ENCODE measurements at places on chromosomes 4 and X. TPM values are rescaled to one million over a fixed set of nuclear protein-coding genes. Genes with fewer than 3 reads are reported as not detected.

The ASMT gene
- total RNA-seq = not detected

The SRPX gene
- total RNA-seq = 59.0 TPM

The VCX3B gene
- total RNA-seq = not detected

The UGT2B15 gene
- not detected for total RNA-seq

The IGFBP7 gene
- 322 TPM for total RNA-seq

The SERTM2 gene
- total RNA-seq = 0.09 TPM

The NSG1 gene
- total RNA-seq = 0.50 TPM

The MSX1 gene
- 2.1 TPM for total RNA-seq

DNA sequence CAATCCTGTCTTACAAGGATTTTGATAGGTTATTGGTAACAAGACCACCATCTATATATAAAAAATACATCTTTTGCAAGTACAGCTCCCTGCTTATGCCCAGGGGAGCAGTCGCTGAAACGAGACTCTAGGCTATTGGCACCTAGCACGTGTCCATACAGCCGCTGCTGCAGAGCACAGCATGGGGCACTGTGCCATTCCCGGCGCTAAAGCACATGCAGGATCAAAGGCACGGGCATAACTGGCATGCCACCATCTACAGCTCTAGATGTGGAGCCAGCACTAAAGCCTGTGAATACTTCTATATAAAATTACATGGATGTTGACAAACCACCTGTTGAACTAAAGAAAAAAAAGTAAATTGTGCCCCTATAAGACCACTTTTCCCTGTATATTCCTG lies 144.8 kb downstream of the COL25A1 start:
- no peaks in the 10 kb centered on the region for H3K36me3 ChIP-seq
- H3K4me3 ChIP-seq = no peak overlapping the region
- no peak overlapping the region for H3K27ac ChIP-seq
- DNase-seq = no peak

GRCh38 chrX:19535476-19535875 lies 20.2 kb upstream of the MAP3K15 start:
- H3K27me3 ChIP-seq = no peaks in the 10 kb centered on the region
- H3K36me3 ChIP-seq = peaks cover 13% of the 10 kb centered on the region
- no peak overlapping the region for H3K4me3 ChIP-seq
- H3K27ac ChIP-seq = no peak overlapping the region
- no peak for DNase-seq

DNA sequence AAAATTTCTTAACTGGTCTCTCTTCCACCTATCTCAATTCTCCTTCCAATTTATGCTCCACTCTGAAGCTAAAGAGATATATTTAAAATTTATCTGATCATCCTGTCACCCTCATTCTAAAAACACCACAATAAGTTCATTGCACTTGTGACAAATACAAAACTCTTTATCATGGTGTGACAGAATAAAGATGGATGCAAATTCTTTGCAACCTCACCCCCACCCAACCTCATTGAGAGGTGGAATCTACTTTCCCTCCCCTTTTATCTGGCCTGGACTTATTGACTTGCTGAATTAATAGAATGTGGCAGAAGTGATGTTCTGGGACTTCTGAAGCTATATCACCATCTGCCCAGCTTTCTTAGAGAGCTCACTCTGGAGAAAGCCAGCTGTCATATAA lies 46.5 kb downstream of the IDS start:
- no peaks in the 10 kb centered on the region for H3K36me3 ChIP-seq
- H3K27ac ChIP-seq = no peak overlapping the region
- H3K27me3 ChIP-seq = no peaks in the 10 kb centered on the region
- no peak overlapping the region for H3K4me3 ChIP-seq
- H3K4me1 ChIP-seq = no peaks in the 10 kb centered on the region

DNA sequence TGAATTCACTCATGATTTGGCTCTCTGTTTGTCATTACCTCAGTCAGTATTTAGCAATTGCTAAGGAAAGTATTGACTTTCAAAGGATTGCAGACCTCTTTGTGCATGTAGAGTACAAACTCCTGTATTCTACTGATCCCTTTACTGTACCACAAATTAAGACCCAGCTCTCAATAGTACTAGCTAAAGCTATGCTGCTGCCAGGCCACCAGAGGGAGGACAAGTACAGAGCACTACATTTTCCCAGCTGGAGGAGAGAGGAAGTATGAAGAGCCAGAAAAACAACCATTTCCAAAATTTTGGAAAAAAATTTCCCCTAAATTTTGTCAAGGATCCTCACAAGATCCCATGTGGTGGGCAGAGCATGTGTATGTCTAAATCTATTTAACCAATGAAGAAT lies 175.0 kb upstream of the MTMR8 start:
- no peak for DNase-seq
- no peaks in the 10 kb centered on the region for H3K36me3 ChIP-seq

DNA sequence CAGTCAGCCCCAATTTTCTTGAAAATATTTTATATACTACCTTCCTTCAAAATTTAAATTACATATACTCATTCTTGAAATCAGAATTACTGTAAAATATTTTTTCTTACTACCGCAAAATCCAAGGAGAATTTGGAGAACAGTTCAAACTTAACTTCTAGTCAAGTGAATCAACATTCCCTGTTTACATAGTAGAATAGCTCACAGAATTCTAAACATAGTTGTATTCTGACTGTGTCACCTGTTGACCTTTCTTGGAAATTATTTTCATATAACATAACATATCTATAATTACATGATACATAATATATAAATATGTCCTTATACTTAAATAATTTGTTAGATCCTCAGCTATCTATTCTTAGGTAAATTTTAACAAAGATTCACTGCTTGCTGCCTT lies 31.0 kb upstream of the FGF5 start:
- H3K36me3 ChIP-seq = no peaks in the 10 kb centered on the region
- DNase-seq = no peak
- no peak overlapping the region for H3K4me3 ChIP-seq
- no peak overlapping the region for H3K27ac ChIP-seq

- H3K27ac ChIP-seq = no peak overlapping the region
- no peaks in the 10 kb centered on the region for H3K27me3 ChIP-seq
- no peaks in the 10 kb centered on the region for H3K4me1 ChIP-seq
- no peak for DNase-seq
Measured at GRCh38 chr4:32192363-32192762, 1472.2 kb downstream of the PCDH7 start.

GRCh38 chrX:14630733-14631132 lies 101.4 kb downstream of the GLRA2 start:
- H3K4me1 ChIP-seq = no peaks in the 10 kb centered on the region
- no peak for DNase-seq
- H3K4me3 ChIP-seq = no peak overlapping the region
- no peaks in the 10 kb centered on the region for H3K36me3 ChIP-seq

DNA sequence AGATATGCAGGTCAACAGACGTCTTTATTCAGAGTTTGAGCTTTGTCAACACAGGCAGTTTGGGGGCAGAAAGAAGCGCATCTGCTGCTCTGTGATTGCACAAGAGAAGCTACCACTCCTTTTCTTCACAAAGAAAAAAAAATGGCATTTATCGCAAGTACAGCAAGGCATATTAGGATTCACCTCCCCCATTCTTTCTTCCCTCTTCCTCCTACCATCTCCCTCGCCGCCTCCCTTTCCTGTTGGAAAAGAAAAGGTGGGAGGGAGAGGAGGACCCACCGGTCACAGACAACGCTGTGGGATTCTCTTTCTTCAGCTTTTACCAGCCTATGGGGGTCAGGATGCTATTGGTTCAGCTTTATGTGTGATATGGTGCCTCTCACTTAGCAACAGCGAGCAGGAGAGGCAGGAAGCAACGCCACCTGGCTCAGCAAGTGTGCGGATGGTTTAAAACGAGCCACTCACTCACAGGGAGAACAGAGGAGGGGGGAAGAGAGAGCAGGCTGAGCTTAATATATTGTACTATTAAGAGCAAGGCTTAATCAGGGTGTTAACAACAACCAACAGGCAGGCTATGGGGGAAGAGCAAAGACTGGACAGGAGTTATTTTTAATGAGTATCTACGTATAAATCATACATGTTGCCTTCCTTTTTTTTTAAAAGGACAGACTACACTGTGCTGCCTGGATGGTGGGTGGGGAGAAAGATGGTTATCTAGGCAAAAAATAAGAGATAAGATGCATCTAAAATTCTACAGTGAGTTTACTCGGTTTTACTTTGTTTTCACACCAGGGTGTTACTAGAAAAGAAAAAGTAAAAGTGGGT lies 104.7 kb downstream of the MAML3 start:
- no peaks in the 10 kb centered on the region for H3K36me3 ChIP-seq
- H3K27me3 ChIP-seq = no peaks in the 10 kb centered on the region
- H3K27ac ChIP-seq = peak overlapping the region; percentile 70

GRCh38 chr4:84362896-84363655 lies 136.0 kb downstream of the NKX6-1 start:
- DNase-seq = no peak
- no peaks in the 10 kb centered on the region for H3K27me3 ChIP-seq
- no peak overlapping the region for H3K4me3 ChIP-seq

DNA sequence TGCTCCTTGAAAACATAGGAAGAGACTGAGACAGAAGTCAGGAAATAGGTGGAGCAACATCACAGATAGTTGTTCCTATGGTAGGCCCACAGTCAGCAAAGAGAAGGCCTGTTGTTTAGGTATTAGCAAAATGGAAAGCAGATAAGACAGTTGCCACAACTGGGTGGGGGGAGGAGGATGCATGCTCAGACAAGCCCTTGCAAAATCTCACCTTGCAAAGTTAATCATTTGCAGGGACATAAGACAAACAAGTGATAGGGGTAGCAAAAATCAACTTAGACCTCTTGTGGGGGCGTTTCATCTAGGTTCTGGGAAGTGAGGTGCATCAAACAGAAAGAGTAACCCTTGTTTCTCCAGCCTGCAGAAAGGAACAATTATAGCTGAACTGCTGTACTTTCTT lies 30.7 kb downstream of the SERPINA7 start:
- no peak for DNase-seq
- no peaks in the 10 kb centered on the region for H3K36me3 ChIP-seq
- no peaks in the 10 kb centered on the region for H3K27me3 ChIP-seq
- H3K27ac ChIP-seq = no peak overlapping the region
- H3K4me3 ChIP-seq = no peak overlapping the region

Data from lower lobe of right lung (tissue), 2 donors.